Renal cortical epithelial cell (primary cell): ENCODE measurements at places on chromosomes 12 and 14. TPM values are rescaled to one million over a fixed set of nuclear protein-coding genes. Genes with fewer than 3 reads are reported as not detected.

DNA sequence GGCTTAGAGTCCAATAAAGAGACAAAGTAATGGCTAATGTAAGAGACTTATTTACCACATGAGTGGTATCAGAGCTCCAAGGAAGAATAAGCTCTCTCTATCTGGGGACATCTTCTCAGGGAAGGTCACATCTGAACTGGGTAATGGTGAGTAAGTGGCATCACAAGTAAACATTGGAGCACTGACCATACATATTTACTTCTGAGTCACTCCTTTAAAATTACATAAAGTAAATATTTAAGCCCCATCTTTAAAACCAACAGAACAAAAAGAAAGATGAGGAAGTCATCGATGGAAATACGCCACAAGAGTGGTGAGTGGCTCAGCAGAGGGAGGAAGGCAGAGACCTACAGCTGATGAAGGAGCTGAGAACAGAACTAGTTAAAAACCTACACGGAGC, 159.9 kb downstream of the DUSP6 start:
- no peak for DNase-seq

DNA sequence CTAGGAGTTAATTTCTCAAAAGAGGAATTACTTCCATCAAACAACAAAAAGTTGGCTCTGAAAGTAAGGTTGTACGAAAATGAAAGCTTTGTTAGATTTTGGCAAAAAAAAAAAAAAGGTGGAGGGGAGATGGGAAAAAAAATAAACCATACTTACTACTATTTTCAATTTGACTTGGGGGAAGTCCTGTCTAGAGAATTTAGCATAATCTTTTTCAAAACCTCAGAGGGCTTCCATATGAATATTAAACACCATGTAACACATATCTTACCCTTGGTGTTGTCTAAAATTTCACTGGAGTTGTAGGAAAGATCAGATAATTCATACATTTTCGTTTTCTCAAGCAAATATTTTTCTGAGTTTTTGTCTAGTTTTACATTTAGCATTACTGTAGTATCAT, 17.5 kb downstream of the GRIP1 start:
- DNase-seq: no peak

- DNase-seq: no peak
Observed at GRCh38 chr12:21429994-21430393, 7.5 kb upstream of the PYROXD1 start.

- DNase-seq: no peak
Observed at GRCh38 chr14:50089208-50089607, 27.2 kb downstream of the VCPKMT start.

ZNF385A gene
- 3.0 and 10.2 TPM in 2 replicates for total RNA-seq
